Activated CD4-positive, alpha-beta memory T cell treated with anti-CD3 and anti-CD28 coated beads, Interleukin-2, amount 10 ng/mL, durations not matched to agents 7 days and 5 days (primary cell): ENCODE measurements at places on chromosomes 12 and 14. TPM values are rescaled to one million over a fixed set of nuclear protein-coding genes. Genes with fewer than 3 reads are reported as not detected.

- H3K27me3 ChIP-seq: no peaks in the 10 kb centered on the region
- peak; percentile 62 for DNase-seq
- H3K4me1 ChIP-seq: peaks cover 71% of the 10 kb centered on the region
- peak overlapping the region; percentile 50 for H3K4me3 ChIP-seq
- peaks cover 3% of the 10 kb centered on the region for H3K36me3 ChIP-seq
- peak overlapping the region; percentile 74 for H3K27ac ChIP-seq
Observed at GRCh38 chr14:76953311-76953945, 75.1 kb downstream of the IRF2BPL start.

DNA sequence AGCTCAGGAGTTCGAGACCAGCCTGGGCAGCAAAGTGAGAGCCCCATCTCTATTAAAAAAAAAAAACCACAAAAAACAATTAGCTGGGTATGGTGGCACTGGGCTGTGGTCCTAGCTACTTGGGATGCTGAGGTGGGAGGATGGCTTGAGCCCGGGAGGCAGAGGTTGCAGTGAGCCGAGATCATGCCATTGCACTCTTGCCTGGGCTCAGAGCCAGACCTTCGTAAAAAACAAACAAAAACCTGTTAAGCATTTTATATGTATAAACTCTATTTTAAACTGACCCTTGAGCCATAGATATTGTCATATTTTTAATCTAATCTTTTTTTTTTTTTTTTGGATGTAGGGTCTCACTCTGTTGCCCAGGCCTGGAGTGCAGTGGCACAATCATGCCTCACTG, 35.7 kb downstream of the DNM1L start:
- no peaks in the 10 kb centered on the region for H3K27me3 ChIP-seq
- DNase-seq: no peak
- no peaks in the 10 kb centered on the region for H3K4me1 ChIP-seq
- no peak overlapping the region for H3K4me3 ChIP-seq

GRCh38 chr12:109847142-109847735, 14.0 kb upstream of the TRPV4 start:
- DNase-seq: no peak
- no peaks in the 10 kb centered on the region for H3K27me3 ChIP-seq
- H3K36me3 ChIP-seq: no peaks in the 10 kb centered on the region
- no peak overlapping the region for H3K4me3 ChIP-seq
- no peak overlapping the region for H3K27ac ChIP-seq

- no peak for DNase-seq
- no peaks in the 10 kb centered on the region for H3K4me1 ChIP-seq
- no peak overlapping the region for H3K27ac ChIP-seq
- H3K27me3 ChIP-seq: peaks cover 3% of the 10 kb centered on the region
Observed at GRCh38 chr14:55449116-55449515, 8.7 kb upstream of the TBPL2 start.

- DNase-seq: no peak
- H3K4me1 ChIP-seq: no peaks in the 10 kb centered on the region
- H3K4me3 ChIP-seq: no peak overlapping the region
- H3K27ac ChIP-seq: no peak overlapping the region
- H3K27me3 ChIP-seq: peaks cover 9% of the 10 kb centered on the region
Observed at GRCh38 chr12:15819644-15820437, 30.7 kb upstream of the EPS8 start.

DNA sequence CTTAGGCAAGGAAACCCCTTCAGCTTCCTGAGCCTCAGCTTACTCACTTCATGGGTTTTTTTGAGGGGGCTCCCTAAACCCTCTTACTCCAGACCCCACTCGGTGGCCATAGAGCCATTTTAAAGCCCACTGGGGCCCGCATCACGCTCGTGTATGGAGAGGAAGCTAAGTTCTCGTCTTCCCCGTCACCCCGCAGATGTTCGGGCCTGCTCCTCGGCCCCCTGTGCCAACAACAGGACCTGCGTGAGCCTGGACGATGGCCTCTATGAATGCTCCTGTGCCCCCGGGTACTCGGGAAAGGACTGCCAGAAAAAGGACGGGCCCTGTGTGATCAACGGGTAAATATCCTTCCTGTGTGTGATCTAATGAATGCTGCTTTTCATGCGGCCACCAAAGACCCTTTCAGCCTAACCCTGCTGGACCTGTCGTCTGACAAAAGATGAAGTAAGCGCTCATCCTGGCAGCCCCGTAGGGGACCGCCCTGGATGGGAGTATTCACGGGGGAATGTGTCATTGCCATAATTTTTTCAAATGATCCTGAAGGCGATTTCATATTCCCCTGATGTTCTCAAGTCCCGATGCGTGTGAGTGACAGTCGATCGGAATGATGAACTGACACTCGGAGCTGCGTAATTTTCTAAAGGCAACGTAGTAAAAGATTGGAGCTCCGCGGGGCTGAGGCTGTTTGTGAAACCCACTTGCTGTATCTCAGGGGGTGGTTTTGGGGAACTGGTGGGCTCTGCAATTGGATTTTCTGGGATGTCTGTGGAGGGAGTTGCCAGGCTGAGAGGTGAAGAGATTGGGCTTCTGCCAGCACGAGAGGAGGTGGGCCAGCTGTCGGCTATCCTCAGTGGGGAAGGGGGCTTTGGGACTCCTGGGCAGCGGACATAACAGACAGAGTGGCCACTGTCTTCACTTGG, 5.4 kb downstream of the DLK1 start:
- peaks cover 24% of the 10 kb centered on the region for H3K27me3 ChIP-seq
- H3K36me3 ChIP-seq: no peaks in the 10 kb centered on the region
- H3K4me1 ChIP-seq: no peaks in the 10 kb centered on the region
- no peak overlapping the region for H3K4me3 ChIP-seq

GRCh38 chr12:27826076-27826475, 46.0 kb upstream of the MANSC4 start:
- no peak for DNase-seq
- H3K27me3 ChIP-seq: peaks cover 45% of the 10 kb centered on the region
- peaks cover 40% of the 10 kb centered on the region for H3K4me1 ChIP-seq
- H3K4me3 ChIP-seq: no peak overlapping the region
- no peak overlapping the region for H3K27ac ChIP-seq

DNA sequence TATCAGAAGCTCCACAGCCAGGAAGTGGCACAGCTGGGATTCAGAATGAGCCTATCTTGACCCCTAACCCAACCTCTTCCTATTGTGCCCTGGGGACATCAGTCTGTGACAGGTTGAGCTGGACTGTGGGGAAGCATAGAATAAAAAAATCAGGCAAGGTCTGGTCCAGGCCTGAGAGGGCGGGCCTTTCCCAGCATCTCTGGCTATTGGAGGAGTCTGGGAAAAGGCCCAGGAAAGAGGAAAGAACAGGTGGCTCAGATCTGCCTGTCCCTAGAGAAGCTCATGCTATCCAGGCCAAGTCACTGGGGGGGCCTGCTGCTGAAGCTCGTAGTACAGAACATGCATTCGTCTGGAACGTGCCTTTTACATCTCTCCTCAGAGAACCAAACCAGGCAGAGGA, 100.5 kb downstream of the PPM1H start:
- no peak overlapping the region for H3K27ac ChIP-seq
- DNase-seq: no peak
- peaks cover 16% of the 10 kb centered on the region for H3K27me3 ChIP-seq
- H3K4me3 ChIP-seq: no peak overlapping the region

DNA sequence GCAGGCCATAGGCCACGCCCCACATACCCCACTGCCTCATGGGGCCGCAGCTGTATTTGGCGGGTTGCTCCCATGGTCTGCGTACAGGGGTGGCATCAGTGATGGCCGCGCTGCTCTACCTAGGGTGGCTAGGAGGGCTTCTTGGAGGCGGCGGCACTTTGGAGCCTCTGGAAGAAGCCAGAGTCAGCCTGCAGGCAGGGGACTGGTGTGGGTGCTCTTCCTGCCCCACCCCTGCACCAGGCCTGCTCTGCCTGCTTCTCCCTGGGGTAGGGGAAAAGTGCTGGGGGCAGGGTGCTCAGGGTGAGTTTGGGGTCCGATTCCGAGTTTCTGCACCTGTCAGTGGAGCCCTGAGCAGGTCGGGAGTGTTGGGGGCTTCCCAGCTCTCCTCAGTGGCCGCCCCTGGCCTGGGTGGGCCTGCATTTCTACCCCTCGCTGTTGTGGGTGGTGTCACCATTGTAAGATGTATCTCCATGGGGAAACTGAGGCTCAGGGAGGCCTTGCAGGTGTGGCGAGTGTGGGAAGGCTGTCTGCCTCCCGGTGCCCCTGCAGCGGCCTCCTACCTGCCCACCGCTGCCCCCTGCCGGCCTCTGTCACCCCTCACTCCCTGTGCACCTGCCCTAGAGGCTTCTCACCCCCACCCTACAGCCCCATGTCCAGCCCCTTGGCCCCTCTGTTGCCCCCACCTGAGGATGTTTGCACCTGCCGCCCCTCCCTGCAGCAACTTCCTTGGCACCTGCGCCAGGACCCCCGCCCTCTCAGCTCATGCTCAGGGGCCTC, 5.5 kb downstream of the CEP170B start:
- H3K27ac ChIP-seq: no peak overlapping the region
- DNase-seq: peak; percentile 50
- no peaks in the 10 kb centered on the region for H3K36me3 ChIP-seq
- peaks cover 8% of the 10 kb centered on the region for H3K4me1 ChIP-seq
- peaks cover 5% of the 10 kb centered on the region for H3K27me3 ChIP-seq

DNA sequence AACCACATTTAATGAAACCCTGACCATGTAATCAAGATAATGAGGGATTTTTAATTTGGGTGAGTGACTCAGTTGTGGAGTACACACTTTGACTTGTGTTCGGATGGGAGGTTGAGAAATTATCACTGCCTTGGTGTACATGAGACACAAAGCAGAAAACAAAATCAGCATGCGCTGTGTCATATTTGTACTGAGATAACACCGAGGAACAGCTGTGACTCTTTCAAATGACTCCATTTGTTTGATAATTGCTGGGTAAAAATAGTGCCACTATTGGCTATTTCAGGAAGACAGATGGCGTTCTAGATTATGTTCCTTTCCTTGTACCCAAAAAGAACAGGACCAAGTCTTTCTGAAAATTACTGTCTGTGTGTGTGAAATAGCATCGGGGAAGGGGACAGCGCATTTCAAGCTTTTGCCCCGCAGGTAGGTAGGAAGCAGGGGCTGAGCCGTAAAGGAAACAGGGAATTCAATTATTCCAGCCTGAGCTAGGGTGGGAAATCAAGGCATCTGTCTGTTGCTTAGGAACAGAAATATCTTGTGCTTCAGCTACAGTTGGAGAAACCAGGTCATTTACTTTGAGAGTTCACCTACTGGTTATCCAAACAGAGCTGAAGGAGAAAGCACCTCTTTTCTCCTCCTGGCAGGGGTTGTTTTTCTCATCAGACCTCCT, 114.3 kb downstream of the SNAPC1 start:
- H3K27ac ChIP-seq: no peak overlapping the region
- H3K27me3 ChIP-seq: peaks cover 56% of the 10 kb centered on the region
- no peaks in the 10 kb centered on the region for H3K36me3 ChIP-seq
- no peak for DNase-seq

GRCh38 chr12:27614866-27615265, 81.4 kb upstream of the REP15 start:
- H3K4me3 ChIP-seq: no peak overlapping the region
- no peak overlapping the region for H3K27ac ChIP-seq
- H3K4me1 ChIP-seq: peaks cover 7% of the 10 kb centered on the region
- peaks cover 8% of the 10 kb centered on the region for H3K27me3 ChIP-seq

DNA sequence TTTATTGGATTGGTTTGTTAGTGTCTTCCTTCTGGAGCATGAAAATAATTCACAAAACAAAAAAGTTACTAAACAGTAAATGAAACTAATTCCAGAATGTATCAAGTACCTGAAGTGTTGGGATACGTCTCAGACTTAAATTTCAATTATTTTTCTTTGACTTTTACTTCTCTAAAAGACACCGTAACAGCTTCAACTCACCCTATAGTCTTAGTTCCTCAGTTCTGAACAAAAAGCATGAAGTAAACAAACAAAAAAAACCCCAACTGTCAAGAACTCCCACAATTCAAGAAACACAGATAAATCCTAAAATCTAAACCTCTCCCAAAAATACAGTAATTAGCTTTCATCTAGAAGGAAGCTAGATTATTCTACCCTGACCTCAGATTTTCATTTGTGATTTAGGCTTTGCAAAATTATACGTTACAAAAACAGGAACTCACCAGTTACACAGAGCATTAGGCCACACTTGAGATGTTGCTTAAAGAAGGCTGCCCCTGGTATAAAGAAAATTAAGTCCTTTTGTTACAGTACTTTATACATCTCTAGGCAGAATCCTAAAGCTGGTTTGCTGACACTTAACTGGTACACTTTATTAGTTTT, 10.2 kb downstream of the HEATR5A start:
- no peak overlapping the region for H3K4me3 ChIP-seq
- H3K36me3 ChIP-seq: no peaks in the 10 kb centered on the region
- peaks cover 11% of the 10 kb centered on the region for H3K4me1 ChIP-seq

- no peak for DNase-seq
- no peak overlapping the region for H3K27ac ChIP-seq
- peaks cover 15% of the 10 kb centered on the region for H3K36me3 ChIP-seq
- no peak overlapping the region for H3K4me3 ChIP-seq
Observed at GRCh38 chr14:36317650-36318049, 2.8 kb downstream of the MBIP start.

GRCh38 chr14:102875652-102876051, 46.8 kb upstream of the AMN start:
- H3K36me3 ChIP-seq: peaks cover 20% of the 10 kb centered on the region
- no peak overlapping the region for H3K4me3 ChIP-seq
- DNase-seq: no peak
- H3K4me1 ChIP-seq: peaks cover 16% of the 10 kb centered on the region
- no peaks in the 10 kb centered on the region for H3K27me3 ChIP-seq

DNA sequence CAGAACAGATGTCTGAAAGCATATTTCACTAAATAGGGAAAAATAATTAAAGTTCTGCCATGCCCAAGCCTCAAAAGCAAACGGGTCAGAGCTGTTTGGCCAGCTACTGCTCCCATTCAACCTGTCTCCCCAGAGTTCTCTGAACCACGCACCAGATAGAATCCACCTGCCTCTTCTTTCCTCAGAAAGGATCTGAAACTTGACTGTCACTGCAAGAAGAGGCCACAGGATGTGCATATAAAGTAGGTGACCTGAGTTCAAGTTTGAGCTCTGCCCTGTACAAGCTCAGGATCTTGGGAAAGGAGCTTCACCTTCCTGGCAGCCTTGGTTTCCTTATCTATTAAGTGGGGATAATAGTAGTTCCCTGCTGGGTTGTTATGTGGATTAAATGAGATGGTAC, 91.8 kb downstream of the NUAK1 start:
- H3K4me3 ChIP-seq: no peak overlapping the region
- DNase-seq: no peak
- H3K36me3 ChIP-seq: no peaks in the 10 kb centered on the region
- no peaks in the 10 kb centered on the region for H3K4me1 ChIP-seq

The PRKAB1 gene
- total RNA-seq: 39.8 TPM

The ACADS gene
- total RNA-seq: 14.9 TPM

The TXNRD1 gene
- 108 TPM for total RNA-seq

The PZP gene
- total RNA-seq: not detected

The FITM1 gene
- total RNA-seq: 1.4 TPM

The C3AR1 gene
- total RNA-seq: 11.4 TPM

The SBNO1 gene
- 40.2 TPM for total RNA-seq

The ZCRB1 gene
- total RNA-seq: 54.9 TPM

The PROX2 gene
- total RNA-seq: not detected
